Heart left ventricle (tissue), 16 donors: ENCODE measurements at places on chromosomes 7 and 10. TPM values are rescaled to one million over a fixed set of nuclear protein-coding genes. Genes with fewer than 3 reads are reported as not detected.
A peak's percentile ranks its signal among the peaks of the same experiment; 100 is the strongest.

OR2A42 gene
- total RNA-seq = not detected

CPA2 gene
- total RNA-seq = 0.79 TPM

- no peak for DNase-seq
Observed at GRCh38 chr10:35329520-35329919, 6.8 kb upstream of the CCNY start.

DNA sequence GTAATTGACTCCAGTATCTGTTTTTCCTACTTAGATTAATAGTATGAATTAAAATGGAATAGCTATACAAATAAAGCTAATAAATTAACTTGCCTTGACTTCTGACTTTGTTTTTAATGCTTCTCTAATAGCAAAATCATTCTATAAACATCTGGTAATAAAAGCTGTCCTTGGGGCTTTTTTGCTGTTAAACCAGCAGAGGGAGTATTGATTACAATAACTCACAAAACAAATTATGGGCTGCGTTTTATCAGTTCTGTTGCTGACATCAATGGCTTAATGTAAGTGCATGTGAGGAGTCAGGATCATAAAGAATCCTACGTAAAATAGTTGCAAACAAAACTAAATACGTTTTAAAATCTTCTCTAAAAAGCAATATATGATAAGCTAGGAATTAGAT is 667.8 kb downstream of the PCDH15 start:
- no peak for DNase-seq

- peak; percentile 76 for DNase-seq
Observed at GRCh38 chr7:73623798-73624668, at the start of gene MLXIPL. Gene MLXIPL (minus strand): TSS chr7:73624522. CDS start chr7:73624492, 30 bp downstream.

- DNase-seq = no peak
Observed at GRCh38 chr10:128958834-128959690, 508.0 kb upstream of the MGMT start.

DNA sequence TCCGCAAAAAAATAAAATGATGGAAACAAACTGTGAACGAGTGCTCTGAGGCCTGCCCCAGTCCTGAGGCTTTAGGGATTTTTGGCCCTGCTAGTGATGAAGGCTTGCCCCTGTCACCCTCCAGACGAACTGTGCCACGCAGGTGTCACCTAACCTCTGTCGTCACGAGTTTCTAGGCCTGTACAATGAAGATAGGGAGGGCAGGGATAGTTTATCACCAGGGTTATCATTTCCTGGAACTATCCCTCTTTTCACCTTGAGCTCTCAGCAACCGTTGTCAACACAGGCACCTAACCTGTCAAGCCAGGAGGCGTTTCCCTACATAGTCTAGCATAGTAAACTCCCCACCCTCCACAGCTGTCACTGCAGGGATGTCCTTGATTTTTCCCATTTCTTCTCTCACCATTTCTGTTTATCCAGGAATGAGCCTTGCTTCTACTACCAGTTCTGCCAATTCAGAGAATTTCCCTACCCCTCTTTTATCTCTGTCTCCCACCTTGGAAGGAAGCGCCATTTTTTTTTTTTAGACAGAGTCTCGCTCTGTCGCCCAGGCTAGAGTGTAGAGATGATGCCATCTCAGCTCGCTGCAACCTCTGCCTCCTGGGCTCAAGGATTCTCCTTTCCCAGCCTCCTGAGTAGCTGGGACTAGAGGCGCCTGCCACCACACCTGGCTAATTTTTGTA is 2.2 kb upstream of the ACHE start:
- no peak for DNase-seq

MRPS17 gene
- 15.2 TPM for total RNA-seq

IGFBP1 gene
- not detected for total RNA-seq

GRCh38 chr10:127040756-127041155 is 135.5 kb downstream of the DOCK1 start:
- DNase-seq = no peak

DNA sequence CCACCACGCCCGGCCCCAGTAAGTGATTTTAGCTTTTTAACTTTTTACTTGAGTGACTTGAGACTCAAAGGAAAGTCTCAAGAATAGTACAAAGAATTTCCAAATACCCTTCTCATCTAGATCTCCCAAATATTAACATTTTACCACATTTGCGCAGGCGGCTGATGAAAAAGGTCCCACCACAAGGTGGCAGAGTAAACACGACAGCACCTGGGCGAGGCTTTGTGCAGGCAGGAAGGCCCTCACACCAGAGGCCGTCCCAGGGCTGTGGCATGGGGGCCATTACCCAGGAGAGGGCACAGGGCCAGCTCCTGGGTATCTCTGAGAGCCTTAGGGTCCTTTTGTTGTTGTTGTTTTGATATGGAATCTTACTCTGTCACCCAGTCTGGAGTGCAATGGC is 50.0 kb upstream of the WIPI2 start:
- DNase-seq = no peak

DNA sequence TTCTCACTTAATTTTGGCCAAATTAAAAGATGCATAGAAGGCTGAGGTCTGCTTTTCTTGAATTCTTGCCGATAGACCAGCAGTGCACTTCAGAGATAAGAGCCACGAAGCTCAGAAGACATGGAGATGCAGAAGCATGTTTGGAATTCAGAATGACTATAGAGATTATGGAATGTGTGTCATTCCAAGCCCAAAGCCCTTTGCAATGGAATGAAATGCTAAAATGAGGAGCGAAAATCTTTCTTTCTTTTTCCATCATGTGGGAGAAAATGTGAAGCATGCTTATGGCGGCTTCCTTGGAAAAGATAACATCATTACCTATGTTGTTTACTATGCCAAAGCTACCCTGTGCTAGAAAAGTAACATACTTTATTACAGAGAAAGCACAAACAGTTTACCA is 257.0 kb upstream of the RNF32 start:
- no peak for DNase-seq

IL6 gene
- 1.9 TPM for total RNA-seq

IRF5 gene
- 1.3 TPM for total RNA-seq

- no peak for DNase-seq
Observed at GRCh38 chr7:115097175-115097671, 175.3 kb downstream of the MDFIC start.

- DNase-seq = no peak
Observed at GRCh38 chr10:119834188-119834587, 38.5 kb downstream of the MCMBP start.

GRCh38 chr7:26924149-26924767 is 59.9 kb upstream of the SKAP2 start:
- DNase-seq = no peak

SPRN gene
- total RNA-seq = not detected

GLUD1 gene
- 125 TPM for total RNA-seq

DNA sequence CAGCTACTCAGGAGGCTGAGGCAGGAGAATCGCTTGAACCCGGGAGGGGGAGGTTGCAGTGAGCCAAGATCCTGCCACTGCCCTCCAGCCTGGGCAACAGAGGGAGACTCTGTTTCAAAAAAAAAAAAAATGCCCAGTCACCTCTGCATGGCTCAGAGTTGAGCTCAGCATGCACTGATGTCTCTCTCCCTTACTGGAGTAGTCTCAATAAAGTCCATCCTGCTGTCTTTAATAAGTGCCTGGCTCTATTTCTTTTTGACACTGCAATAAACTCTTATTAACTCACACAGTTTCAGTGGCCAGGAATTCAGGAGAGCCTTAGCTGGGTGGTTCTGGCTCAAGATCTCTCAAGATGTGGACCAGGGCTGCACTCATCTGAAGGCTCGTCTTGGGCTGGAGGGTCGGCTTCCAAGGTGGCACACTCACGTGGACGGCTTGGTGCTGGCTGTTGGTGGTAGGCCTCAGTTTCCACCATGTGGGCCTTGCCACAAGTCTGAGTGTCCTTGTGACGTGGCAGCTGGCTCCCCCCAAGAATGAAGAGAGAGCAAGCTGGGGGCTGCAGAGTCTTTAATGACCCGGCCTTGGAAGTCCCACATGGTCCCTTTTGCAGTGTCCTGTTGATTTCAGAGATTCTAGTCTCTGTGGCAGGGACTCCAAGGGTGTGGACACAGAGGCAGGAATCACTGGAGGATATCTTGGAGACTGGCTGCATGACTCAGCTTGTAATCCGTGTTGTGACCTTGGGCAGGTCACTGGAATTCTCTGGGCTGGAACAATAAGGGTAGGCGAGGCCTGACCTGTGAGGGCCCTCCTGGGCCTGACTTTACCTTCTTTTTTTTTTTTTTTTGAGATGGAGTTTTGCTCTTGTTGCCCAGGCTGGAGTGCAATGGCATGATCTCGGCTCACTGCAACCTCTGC is 85.9 kb upstream of the KMT2C start:
- DNase-seq = no peak
